ENCODE measurements at places on chromosomes 3 and 15.

GRCh38 chr3:118485693-118486092, 549.0 kb downstream of the IGSF11 start:
- H3K4me1 ChIP-seq = no peaks in the 10 kb centered on the region
- no peaks in the 10 kb centered on the region for H3K27me3 ChIP-seq
- no peak overlapping the region for H3K27ac ChIP-seq
- no peak for DNase-seq
- no peak overlapping the region for H3K4me3 ChIP-seq
- no peaks in the 10 kb centered on the region for H3K36me3 ChIP-seq

DNA sequence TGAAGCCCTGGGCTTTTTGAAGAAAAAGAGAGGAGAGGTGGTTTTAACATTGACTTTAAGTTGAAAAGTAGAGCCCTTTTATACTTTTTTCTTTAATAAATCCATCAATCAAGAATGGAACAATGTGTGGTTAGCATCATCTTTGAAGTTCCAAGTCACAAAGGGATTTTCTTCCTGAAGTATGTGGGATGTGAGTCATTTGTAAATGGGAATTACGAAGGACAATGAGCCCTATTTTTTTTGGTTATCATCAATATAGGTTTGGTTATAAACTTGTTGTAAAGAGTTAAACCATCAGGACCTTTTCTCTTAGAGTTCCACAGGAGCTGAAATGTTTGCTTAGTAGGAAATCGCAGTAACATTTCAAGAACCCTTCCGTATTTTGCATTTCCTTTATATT, 38.3 kb downstream of the PIK3CA start:
- H3K27me3 ChIP-seq = no peaks in the 10 kb centered on the region
- DNase-seq = no peak
- no peaks in the 10 kb centered on the region for H3K36me3 ChIP-seq
- H3K27ac ChIP-seq = no peak overlapping the region
- H3K4me3 ChIP-seq = no peak overlapping the region

DNA sequence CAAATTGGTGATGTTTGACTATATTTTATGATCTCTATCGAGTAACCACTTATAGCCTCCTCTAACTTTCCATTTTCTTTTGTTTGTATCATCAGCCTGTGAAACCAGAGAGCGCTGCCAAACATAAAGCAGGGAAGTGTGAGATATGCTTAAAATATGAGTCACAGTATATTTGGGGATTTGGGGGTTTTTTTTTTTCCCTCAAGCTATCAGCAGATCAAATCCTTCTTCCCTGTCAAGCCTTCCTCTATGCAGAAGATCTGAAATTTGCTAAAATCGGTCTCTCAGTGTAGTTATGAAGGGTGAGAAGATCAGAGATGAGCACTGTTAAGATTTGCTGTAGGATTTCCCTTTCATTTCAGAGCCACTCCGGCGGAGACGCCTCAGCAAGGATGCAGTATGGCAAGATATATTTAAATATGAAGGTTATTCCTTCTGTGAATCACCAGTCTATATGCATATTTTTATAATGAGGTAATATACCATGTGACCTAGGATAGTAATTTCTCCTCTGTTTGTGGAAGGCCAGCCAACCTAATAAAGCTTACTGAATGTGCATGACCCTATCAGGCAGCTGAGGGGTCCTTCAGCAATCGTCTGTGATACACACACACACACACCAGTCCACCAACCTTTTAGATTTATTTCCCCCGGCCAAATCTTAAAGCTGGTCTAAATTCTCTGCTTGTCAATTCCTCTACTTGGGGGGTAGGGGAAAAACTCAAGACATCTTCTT, 474.1 kb downstream of the FOXP1 start:
- H3K4me3 ChIP-seq = no peak overlapping the region
- peaks cover 65% of the 10 kb centered on the region for H3K4me1 ChIP-seq
- no peaks in the 10 kb centered on the region for H3K27me3 ChIP-seq

DNA sequence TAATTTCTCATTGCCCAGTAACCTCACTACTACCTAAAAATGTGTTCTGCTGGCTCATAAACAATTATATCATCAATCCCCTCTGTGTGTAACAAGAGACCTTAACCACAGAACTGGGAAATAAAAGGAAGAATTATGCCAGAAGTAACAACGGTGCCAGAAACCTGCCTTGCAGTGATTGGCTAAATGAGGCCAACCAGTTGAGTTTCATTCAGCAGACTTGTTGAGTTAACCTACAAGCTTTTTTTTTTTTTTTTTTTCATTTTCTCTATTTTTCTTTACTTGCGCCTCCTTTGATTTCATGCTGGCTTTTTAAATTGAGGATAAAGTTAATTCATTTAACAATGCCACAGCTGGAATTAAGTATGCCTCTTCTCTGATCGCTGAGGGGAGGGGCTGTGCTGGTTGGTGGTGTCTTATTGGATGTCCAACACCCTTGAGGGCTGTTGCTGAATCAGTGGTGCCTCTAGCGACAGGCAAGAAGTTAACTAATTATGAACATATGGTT, 30.0 kb upstream of the GMNC start:
- no peaks in the 10 kb centered on the region for H3K27me3 ChIP-seq
- no peak for DNase-seq
- H3K4me3 ChIP-seq = no peak overlapping the region
- no peaks in the 10 kb centered on the region for H3K4me1 ChIP-seq
- H3K36me3 ChIP-seq = no peaks in the 10 kb centered on the region

- H3K27ac ChIP-seq = no peak overlapping the region
- no peaks in the 10 kb centered on the region for H3K4me1 ChIP-seq
- H3K4me3 ChIP-seq = no peak overlapping the region
- no peaks in the 10 kb centered on the region for H3K27me3 ChIP-seq
Observed at GRCh38 chr15:53331328-53332190, 427.9 kb downstream of the WDR72 start.

- H3K27ac ChIP-seq = no peak overlapping the region
- H3K36me3 ChIP-seq = no peaks in the 10 kb centered on the region
- no peak overlapping the region for H3K4me3 ChIP-seq
- H3K27me3 ChIP-seq = no peaks in the 10 kb centered on the region
Observed at GRCh38 chr3:3627114-3627513, 172.1 kb upstream of the LRRN1 start.

GRCh38 chr3:30621576-30621975, 15.2 kb downstream of the TGFBR2 start:
- no peaks in the 10 kb centered on the region for H3K27me3 ChIP-seq
- H3K36me3 ChIP-seq = peaks cover 24% of the 10 kb centered on the region
- peak overlapping the region; percentile 12 for H3K27ac ChIP-seq
- no peaks in the 10 kb centered on the region for H3K4me1 ChIP-seq
- no peak for DNase-seq
- no peak overlapping the region for H3K4me3 ChIP-seq

DNA sequence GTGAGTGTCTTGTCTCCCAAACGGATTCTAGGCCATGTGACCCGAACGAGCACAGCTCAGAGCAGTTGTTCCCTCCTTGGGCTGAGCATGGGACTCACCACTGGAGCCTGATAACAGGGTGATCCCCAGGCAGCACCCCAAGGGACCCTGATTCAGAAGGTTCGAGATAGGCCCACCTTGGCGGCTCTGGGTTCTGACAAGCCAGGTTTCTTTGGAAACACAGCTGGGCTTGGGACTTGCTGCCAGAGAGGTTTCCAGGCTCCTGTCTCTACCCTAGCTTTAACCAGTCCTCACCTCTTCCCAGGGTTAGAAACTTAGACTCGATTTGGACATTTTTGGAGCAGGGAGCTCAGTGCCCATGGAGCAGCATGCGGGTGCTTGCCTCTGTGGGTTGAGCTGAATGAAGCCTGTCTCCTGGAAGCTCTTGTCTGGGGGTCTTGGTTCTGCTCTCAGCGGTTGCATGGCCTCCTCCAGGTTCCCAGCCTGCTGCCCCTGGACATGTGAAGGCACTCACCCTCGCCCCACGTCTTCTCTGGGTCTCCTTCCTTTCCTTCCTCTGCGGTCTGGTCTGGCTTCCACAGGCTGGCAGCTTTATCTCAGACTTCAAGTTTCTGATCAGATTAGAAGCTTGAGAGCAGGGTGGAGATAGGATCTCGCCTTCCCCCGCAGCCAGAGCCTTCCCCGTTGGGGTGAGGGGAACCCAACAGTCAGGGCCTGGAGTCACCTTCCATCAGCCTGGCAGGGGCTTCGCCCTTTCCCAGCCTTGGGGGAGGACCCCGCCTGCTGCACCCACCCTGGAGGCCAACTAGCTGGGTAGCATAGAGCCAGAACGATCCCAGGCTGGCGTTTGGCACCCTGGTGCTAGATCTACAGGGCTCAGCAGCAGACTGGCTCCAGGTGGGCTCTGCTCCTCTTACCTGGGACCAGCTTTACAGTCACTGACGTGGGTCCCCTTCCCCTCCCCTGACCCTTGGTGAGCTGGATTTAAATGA, 21.0 kb downstream of the PAQR5 start:
- H3K27me3 ChIP-seq = no peaks in the 10 kb centered on the region
- no peak overlapping the region for H3K27ac ChIP-seq
- H3K4me3 ChIP-seq = no peak overlapping the region
- H3K36me3 ChIP-seq = no peaks in the 10 kb centered on the region

GRCh38 chr15:94338243-94338846, 107.0 kb downstream of the MCTP2 start:
- no peak for DNase-seq
- no peak overlapping the region for H3K4me3 ChIP-seq
- no peak overlapping the region for H3K27ac ChIP-seq
- no peaks in the 10 kb centered on the region for H3K27me3 ChIP-seq
- H3K4me1 ChIP-seq = no peaks in the 10 kb centered on the region
- no peaks in the 10 kb centered on the region for H3K36me3 ChIP-seq

DNA sequence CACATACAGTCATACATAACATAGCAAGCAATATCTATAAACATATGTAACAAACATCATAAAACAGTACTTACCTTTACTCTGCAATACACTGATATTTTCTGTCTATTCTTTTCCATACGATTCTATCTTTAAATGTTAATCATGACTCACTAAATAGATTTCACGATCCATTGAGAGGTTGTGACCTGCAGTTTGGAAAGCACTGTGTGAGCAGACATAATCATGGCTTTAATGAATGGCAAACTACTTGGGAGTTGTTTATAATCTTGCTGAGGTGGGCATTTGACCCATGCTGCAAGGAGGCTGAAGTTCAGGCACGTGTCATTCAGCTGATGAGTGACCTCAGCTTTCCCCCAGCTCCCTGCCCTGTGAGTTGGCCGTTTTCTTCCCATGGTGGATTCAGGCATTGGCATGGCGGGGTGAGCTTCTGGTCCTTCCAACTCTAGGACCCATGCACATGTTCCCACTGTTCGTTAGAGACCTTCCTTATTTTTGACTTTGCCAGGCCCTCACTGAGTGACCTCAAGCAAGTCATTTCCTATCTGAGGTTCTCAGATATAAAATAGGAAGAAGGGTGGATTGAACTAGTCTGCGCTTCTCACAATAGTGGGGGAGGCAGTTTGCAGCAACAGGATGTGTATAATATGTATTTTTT, 41.7 kb downstream of the PAQR5 start:
- no peak for DNase-seq
- no peak overlapping the region for H3K27ac ChIP-seq
- no peaks in the 10 kb centered on the region for H3K4me1 ChIP-seq
- H3K4me3 ChIP-seq = no peak overlapping the region
- no peaks in the 10 kb centered on the region for H3K36me3 ChIP-seq
- no peaks in the 10 kb centered on the region for H3K27me3 ChIP-seq

- H3K27me3 ChIP-seq = no peaks in the 10 kb centered on the region
- no peak for DNase-seq
- H3K27ac ChIP-seq = peak overlapping the region; percentile 53
- H3K4me3 ChIP-seq = no peak overlapping the region
- H3K4me1 ChIP-seq = no peaks in the 10 kb centered on the region
- peaks cover 23% of the 10 kb centered on the region for H3K36me3 ChIP-seq
Observed at GRCh38 chr15:72339777-72340177, 19.8 kb upstream of the CELF6 start.

- no peak overlapping the region for H3K4me3 ChIP-seq
- no peaks in the 10 kb centered on the region for H3K36me3 ChIP-seq
- H3K27me3 ChIP-seq = no peaks in the 10 kb centered on the region
- no peak overlapping the region for H3K27ac ChIP-seq
Observed at GRCh38 chr15:36774765-36775164, 195.3 kb downstream of the CDIN1 start.

- no peaks in the 10 kb centered on the region for H3K4me1 ChIP-seq
- H3K27ac ChIP-seq = no peak overlapping the region
- H3K36me3 ChIP-seq = no peaks in the 10 kb centered on the region
- no peak for DNase-seq
Observed at GRCh38 chr3:49554633-49555265, 472 bp downstream of the BSN start.

DNA sequence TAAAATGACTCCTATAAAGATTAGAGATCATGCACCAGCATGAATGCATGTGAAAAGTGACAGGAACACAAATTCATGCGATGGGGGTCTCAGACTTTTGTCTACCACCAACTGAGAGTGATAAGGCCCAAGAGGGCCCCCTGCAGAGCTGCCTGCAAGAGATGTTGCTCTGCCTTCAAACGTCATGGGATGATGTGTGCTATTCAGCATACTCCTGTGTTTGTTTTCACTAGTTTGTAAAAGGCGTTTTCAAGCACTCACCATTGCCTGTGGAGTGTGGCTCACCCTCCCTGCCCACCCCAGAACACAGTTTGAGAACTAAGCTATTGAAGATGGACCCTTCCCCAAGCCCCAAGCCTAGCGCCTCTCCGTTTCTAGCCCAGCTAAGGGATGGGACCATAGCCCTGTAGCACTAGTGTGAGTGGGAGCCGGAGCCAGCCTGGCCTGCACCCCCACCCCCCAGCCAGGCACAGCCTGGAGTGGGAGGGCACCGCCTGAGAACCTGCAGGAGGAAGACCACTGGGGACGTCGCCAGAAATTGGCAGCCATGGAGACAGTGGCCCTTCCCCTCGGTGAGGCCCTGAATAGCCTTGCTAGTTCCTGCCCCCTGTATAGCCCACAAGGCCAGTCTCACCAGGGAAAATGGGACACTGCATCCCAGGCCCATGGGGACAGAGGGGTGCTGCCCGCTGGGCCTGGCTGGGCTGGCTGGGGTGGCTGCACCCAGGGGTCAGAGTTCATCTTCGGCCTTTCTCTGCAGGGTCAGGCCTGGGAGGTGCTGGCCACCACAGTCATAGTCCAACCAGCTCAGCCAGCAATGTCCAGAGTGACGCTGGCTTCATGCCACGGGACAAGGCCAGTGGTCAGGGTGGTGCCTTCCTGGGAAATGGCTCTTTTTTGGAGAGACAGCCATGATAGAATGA, 22.6 kb upstream of the KLF13 start:
- no peaks in the 10 kb centered on the region for H3K36me3 ChIP-seq
- no peak overlapping the region for H3K4me3 ChIP-seq
- H3K4me1 ChIP-seq = peaks cover 71% of the 10 kb centered on the region
- no peaks in the 10 kb centered on the region for H3K27me3 ChIP-seq
- peak; percentile 56 for DNase-seq

DNA sequence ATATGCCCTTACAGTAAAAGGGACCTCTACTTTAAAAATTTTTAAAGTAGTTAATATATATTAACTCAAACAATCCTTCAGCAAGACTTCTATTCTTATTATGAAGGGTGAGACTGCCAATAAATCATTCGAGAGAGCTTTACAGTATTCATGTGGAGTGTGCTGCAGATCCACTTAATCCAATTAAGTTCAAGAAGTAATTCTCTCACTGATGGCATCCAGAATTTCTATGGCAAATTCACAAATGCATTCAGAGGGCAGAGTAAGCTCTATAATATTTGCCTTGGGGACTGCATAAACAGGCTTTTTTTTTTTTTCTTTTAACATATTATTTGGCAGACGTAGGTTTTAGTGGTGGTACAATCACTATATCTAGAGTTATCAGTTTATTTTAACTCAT, 692.0 kb downstream of the NLGN1 start:
- no peaks in the 10 kb centered on the region for H3K36me3 ChIP-seq
- H3K27ac ChIP-seq = no peak overlapping the region
- H3K4me1 ChIP-seq = no peaks in the 10 kb centered on the region

- no peaks in the 10 kb centered on the region for H3K4me1 ChIP-seq
- DNase-seq = no peak
- H3K27me3 ChIP-seq = no peaks in the 10 kb centered on the region
- H3K36me3 ChIP-seq = no peaks in the 10 kb centered on the region
- no peak overlapping the region for H3K4me3 ChIP-seq
- no peak overlapping the region for H3K27ac ChIP-seq
Observed at GRCh38 chr3:65702202-65702601, 336.5 kb downstream of the MAGI1 start.
